ENCODE measurements at places on chromosomes 3 and 15.

DNA sequence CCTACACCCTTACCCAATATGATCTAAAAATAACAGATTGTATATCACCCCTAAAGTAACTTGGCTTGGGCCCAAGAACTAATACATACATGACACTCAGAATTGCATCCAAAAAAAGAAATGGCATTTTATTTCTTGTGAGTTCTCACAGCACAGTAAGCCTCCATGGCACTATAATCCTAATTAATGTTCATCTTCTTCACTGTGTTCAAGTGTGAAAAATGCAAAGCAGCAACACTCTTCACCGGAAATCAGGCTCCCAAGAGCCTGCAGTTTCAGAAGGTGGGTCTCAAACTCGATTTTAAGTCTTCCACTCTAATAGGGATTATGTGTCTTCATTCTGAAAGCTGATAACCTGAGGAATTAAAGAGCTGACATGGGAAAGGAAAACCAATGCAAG, 142.8 kb upstream of the TSC22D2 start:
- DNase-seq: no peak

DNA sequence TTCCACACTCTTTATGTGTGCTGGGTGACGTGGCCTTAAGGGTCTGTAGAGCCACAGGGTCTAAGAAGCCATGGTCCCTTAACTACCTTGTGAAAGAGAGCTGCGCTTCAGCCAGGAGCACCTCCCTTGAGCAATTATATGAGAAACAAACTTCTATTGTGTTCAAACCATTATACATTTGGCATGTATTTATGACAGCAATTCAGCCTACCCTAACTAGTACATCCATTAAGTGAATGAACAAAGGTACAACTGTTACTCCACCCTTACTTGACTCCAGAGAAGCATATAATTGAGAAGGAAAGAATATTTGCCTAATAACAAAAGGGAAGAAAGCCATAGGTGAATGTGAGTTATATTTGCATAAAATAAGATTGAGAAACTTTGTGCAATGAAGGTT, 69.8 kb upstream of the BOC start:
- no peak for DNase-seq

DNA sequence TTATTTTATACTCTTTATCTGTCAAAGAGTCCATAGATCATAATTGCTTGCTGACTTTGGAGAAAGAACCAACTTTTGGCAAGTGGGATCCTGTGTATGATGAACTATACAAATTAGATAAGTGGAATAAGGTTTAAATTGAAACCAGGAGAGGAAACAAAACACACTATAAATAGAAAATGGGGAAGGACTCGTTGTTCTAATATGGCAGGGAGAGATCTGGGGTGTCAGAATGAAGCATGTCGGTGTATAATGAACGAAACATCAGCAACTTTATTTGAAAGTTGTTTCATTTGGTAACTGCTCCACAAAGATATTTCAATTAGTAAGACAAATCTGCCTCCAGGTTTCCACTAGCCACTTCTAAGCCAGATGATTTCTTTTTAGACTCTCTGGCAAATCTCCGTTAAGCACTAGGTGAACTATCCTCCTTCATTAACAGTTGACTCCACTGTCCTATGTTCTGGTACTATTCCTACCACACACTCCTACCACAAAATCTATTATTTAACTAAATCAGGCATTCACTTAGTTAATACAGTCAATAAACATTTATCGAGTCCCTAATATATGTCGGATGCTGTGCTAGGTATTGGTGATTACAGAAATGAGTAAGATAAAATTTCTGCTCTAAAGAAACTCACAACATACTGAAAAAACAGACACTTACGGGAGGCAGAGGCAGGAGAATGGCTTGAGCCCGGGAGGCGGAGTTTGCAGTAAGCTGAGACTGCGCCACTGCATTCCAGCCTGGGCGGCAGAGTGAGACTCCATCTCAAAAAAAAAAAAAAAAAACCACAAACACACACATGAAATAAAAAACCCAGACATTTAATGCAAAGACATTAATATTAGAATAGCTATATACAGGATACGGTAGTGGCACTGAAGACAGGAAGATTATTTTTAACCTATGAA, 20.1 kb downstream of the SLC15A2 start:
- DNase-seq: no peak

DNA sequence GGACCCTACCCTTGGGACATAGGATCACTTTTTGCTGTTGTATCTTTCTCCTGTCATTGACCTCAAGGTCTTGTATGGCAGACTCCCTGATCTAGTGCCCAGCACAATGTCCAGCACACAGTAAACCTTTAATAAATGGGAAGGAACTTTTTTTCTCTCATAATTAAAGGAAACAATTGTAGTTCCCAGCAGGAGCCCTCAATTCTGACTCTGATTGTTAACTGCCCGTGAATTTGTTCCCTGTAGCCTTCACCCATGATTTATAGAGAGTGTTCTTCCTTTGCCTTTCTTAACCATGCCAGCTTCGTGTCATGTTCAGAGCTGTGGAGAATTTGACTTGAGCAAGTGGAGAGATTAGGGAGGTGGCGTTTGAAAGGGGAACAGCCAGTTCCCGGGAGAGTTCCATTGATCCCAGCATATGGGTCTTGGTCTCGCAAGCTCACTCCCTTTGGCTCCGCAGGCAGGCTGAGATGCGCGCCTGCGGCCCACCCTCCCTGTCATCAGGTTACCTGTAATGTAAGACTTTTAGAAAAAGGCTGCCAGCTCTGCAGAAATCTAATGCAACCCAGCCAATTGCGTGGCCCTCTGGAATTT, 182.6 kb downstream of the TP63 start:
- DNase-seq: no peak

DNA sequence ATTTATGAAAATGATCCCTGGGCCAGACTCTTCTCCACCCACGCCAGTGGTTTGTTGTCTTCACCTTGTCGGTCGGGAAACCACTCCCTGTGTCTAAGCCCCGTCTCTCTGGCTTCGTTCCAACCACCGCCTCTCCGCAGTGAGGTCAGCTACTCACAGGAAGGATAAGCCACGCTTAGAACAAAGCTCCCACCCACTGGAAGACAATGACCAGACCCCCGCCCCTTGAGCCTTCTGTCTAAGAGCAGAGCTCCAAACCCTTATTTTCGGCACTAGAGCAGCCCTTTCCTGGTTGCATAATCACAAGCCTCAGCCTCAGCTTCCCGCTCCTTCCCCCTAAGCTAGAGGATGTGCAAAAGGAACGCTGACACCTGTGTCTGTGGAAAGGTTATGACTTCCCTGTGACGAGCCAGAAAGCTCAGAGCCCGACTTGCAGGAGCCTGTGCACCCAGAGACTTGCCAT, 114.9 kb upstream of the MEF2A start:
- no peak for DNase-seq

DNA sequence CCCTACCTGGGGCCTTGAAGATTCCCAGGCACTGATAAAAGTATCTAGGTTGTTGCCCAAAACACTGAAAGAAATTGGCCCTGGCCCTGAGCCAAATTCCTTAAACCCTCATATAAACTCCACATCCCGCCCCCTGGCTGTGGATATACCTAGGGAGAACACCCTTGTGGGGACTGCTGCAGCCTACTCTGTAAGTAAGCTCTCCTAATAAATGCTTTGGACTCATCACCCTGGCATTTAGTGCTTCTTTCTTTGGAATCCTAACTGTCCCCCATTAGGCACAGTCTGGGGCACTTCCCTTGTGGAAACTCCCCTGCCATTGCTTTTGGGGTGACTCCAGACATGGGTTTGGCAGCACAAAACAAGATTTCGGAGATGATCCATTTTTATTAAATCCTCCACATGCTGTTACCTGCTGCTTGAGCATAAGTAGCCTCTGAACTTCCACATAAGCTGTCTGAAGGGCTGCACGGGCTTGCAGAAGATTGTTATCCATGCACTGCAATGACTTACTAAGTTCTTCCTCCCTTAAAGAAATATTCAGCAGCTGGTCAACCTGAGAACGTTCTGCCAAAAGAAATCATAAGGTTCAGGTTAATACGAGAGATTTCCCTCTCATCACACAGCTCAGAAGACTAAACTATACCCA, 46.4 kb downstream of the ZNF106 start:
- no peak for DNase-seq

DNA sequence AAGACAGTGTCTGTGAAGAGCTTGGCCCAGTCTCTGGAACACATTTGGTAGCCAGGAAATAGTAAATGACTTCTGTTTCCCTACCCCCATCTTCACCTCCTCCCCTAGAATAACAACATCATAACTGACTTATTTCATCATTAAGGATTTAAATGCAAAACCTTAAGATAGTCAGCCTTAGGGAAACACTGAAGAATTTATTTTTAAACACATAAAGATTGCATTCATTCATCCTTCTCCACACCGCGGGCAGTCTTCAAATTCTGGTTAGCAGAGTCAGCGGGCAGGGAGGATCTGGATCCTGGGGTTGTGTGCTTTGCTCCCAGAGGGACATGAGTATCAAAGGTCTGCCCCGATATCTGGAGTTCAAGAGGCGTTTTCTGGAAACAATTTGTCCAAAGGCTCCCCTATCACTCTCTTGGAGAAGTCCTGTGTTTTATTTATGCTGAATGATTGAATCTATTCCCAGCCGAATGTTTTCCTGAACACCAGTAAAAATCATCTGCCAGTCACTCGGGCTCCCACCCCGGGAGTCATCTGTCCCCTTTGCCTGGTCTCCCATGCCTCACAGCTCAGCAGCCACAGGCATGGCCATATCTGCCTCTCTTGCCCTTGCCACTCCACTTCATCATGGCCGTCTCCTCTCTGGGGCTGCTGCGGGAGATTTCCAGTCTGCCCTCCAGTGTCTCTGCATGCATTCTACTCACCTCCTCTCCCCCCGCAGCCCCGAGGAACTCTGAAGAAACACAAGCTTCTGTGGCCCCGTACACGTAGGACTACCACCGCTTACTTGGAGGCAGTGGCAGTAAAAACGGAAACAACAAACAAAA, 234.7 kb upstream of the CTDSPL start:
- no peak for DNase-seq

- no peak for DNase-seq
Observed at GRCh38 chr15:40562691-40563090, 2.2 kb downstream of the CCDC32 start.

- no peak for DNase-seq
Observed at GRCh38 chr15:29401644-29402043, 132.0 kb upstream of the NSMCE3 start.

GRCh38 chr3:61357902-61358301, 106.7 kb upstream of the FHIT start:
- no peak for DNase-seq

GRCh38 chr3:169179722-169180121, 483.8 kb downstream of the MECOM start:
- no peak for DNase-seq

GRCh38 chr3:117192888-117193287, 483.3 kb downstream of the TUSC7 start:
- no peak for DNase-seq

GRCh38 chr3:28768439-28768838, 419.8 kb upstream of the AZI2 start:
- no peak for DNase-seq

GRCh38 chr3:106512846-106513245, 644.0 kb upstream of the CBLB start:
- DNase-seq: no peak

DNA sequence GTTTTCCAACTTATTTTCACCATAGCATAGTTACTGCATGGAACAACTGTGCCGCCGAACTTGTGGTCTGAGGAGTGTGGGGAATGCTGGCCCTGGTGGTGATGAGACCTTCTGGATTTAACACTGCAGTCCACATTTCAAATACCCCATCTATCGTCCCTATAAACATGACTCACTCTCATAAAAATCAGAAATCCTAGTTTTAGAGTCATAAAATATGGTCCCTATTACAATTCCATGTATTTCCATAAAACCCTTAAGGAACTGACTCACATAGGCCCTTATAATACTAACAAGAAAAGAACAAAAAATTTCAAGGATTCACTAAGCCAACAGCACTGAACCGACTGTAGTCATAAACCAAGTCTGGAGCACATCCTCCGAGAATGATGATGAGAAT, 147.2 kb downstream of the FOXP1 start:
- no peak for DNase-seq

GRCh38 chr3:82796765-82797164, 1035.3 kb upstream of the GBE1 start:
- DNase-seq: no peak

- DNase-seq: no peak
Observed at GRCh38 chr3:182802413-182803390, 9.4 kb downstream of the ATP11B start.

GRCh38 chr3:132189601-132190000, 127.6 kb upstream of the ACP3 start:
- DNase-seq: no peak

DNA sequence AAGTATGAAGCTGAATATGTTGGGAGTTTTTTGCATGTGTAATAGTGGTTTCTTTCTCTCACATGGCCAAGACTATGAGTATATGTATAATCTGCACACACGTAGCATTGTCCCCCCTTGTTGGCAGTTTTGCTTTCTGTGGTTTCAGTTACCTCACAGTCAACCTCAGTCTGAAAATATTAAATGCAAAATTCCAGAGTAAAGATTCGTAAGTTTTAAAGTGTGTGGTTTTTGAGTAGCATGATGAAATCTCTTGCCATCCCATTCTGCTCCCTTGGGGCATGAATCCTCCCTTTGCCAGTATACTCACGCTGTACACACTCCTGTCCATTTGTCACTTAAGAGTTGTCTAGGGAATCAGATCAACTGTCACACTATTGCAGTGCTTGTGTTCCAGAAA, 742.0 kb upstream of the CCDC54 start:
- no peak for DNase-seq

DNA sequence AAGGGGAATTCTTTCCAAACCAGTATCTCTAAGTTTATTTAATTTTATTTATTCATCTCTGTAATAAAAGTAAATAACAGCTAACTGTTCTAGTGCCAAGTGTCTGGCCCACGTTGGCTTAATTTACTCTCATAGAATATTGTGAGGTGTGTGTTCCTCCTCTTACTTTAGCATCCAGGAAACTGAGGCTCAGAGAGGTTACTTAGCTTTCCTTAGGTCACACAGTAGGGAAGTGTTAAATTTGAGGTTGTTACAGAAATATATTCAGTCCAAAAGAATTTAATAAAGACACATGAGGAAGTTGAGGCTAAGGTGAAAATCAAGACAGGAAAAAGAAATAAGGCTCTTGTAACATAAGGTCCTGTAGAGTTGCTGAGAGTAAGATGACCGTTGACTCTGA, 84.4 kb upstream of the MRPS22 start:
- no peak for DNase-seq

GRCh38 chr3:8490079-8490552, 11.5 kb upstream of the LMCD1 start:
- no peak for DNase-seq

- no peak for DNase-seq
Observed at GRCh38 chr15:32838820-32839219, 121.0 kb downstream of the GREM1 start.

DNA sequence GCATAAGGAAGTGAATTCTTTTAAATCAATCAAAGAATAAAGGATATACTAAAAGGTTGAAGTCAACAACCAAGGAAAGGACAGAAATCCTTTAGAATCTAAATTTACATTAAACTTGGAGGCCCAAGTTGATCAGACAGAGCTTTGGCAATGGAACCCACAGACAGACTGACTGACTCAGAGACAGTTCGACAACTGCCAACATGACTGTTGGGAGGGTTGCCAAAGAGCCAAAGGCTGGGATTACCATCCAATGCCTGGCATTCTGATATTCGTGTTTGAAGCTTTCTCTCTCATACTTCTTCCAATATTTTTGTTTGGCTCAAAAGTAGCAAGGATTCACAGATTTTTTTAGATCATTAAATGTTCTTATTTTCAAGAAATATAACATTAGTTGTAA, 406.1 kb downstream of the PLCL2 start:
- DNase-seq: no peak

- DNase-seq: no peak
Observed at GRCh38 chr3:189186101-189186500, 14.3 kb downstream of the TPRG1 start.
